ENCODE measurements at places on chromosomes 11 and 22.

GRCh38 chr22:23831781-23832180, 7.0 kb downstream of the DERL3 start:
- no peak for DNase-seq

GRCh38 chr22:20146777-20147176, 4.1 kb downstream of the CCDC188 start:
- DNase-seq: no peak

DNA sequence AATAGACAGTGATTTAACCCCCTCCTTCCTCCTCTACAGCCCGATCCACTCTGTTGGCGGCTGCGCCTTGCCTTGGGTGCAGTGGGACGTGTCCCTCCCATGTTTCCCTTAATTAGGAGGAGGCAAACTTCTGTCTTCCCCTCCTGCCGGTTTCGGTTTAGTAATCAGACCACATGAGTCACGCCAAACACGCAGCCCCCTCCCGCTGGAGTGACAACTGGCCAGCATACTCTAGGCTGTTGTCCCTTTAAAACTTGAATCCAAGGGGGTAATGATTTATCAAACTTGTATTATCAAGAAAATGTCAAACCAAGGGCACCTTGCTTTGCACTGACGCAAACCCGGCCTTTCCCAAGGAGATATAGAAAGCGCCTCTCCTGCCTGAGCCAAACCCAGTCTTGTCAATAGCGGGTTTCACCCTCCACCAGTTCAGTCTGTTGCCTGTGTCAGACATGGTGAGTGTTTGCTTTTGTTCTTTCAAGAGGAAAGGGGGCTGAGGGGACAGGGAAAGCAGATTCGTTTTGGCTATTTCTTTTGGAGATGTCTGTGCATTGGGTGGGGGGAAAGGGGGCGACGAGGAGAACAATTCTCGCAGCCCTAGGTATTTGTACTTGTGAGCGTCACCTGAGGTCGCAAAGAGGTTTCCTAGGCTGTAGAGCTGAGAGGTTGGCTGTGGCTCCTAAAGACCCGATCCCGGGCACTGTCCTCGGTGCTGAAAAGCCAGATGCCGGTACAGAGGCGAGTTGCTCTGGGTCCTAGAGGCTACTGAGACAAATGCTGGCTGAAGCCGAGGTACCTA, at the start of gene SLC6A5:
SLC6A5 (plus strand) TSS at position 388 of the 799 bp plus-strand sequence; CDS start at position 453, 65 bp downstream.
- no peak for DNase-seq

DNA sequence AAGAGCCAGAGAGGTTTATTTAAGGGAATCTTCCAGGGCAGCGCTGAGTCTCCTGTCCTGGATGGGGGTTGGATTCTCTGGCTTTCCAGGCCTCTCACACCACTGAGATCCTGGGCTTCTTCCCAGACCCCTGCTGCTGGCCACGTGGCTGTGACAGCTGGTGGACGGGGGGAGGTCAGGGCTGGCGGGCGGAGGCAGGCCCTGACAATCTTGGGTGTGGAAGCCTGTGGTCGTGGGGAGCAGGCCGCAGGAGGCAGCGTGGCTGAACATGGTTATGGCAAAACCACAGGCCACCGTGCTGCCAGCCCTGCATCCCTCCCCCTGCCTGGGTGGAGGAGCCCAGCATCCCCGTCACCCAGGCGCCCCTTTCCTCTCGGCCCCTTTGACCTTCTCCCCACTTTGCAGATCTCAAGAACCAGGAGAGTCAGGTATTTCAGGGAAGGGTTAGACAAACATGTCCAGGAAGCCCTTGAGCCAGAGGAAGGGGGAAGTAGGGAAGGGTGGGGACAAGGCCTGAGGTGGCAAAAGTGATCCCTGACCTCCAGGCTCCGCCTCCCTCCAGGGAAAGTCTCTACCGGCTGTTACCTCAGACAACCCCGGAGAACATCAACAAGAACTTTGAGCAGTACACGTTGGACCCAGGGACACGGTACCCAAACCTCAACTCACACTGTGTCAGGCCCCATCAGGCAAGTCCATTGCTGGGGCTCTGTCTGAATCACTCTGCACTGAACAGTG, 111.8 kb downstream of the MICAL2 start:
- no peak for DNase-seq

DNA sequence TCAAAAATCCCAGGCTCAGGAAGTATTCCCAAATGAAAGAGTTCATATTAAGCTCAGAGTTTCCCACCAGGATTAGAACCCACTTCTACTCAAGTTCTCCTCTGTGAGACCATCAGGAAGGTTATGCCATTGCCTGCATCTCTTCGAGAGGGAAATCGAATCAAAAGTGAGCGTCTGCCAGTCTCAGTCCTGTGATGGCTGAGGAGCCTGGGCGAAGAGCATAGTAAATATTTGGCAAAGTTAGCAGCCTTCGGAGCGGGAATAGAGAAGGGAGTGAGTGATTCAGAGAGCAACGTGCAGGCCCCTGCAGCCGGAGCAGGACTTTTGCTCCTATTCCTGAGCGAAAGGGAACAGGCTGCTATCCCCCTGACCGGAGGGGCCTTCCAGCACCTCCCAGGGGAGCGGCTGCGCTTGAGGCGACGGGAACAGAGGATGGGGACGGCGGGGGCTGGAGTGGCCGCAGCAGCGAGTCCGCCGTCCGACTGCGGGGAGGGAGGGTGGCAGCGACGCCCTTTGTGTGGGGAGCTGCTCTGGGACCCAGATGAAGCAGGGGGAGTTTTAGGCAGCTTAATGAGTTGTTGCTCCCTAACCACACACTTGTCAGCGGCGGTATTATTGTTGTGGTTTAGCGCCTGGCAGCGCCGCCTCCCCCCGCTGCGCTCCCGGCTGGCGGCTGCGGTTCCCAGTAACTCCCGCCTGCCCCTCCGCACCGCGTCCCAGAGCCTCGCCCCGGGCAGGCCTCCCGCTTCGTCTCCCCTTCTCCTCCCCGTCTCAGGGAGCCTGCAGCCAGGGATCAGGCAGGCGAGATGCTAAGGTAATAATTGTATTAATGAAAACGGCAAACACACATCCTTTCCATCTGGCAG, 21.7 kb upstream of the NRGN start:
- no peak for DNase-seq

DNA sequence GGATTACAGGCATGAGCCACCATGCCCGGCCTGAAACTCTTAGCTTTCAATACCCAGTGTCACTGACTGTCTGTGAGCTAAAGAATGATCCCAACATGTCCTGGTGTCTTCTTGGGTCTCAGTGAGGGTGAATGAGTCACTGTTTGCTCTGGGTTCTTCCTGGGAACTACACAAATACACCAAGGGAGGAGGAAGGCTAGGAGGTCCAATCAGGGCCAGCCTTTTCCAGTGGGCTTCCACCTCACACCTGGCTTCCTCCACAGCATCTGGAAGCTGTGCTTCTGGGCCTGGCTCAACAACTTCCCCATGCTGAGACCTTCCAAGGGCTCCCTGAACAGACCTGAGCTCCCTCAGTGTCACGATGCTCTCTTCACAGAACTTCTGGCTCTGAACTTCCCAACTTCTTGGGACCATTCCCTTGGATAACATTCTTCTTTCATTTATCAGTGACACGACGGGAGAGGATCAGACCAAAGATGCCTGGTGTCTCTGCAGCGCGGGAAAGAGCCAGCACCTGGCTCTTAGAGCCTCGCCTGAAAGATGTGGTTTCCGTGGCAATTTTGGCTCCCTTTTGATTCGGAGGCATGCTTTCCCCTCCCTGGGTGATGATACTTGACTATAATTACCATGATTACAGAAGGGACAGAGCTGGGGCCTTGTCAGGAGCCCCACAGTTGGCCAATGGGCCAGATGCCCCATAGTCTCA, 22.3 kb upstream of the CHRM4 start:
- no peak for DNase-seq

DNA sequence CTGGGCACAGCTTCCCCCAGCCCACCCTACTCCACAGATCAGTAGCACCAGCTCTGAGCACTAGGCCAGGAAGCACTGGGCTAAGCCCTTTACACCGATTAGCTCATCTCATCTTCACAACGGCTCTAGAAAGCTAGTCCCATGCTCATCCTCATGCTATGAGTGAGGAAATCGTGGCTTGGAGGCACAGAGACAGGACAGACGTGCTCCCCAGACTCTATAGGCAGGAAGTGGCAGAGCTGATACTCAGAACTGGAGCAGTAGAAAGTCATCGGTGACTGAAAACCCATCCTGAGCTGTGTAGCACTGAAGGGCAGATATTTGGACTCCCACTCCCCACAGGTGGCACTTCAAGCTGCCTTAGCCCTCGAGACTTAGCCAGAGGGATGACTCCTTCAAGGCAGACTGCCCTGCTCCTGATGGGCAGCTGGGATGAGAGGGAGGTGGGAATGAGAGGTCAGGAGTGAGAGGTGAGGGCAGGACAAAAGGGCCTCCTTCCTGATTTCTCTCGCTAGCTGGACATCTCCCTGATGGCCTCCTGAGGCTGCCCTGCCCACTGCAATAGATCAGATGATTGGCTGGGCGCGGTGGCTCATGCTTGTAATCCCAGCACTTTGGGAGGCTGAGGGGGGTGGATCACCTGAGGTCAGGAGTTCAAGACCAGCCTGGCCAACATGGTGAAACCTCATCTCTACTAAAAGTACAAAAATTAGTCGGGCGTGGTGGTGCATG, 9.7 kb downstream of the CD5 start:
- no peak for DNase-seq

GRCh38 chr11:61362542-61362875, 335 bp downstream of the TMEM138 start:
- DNase-seq: no peak

DNA sequence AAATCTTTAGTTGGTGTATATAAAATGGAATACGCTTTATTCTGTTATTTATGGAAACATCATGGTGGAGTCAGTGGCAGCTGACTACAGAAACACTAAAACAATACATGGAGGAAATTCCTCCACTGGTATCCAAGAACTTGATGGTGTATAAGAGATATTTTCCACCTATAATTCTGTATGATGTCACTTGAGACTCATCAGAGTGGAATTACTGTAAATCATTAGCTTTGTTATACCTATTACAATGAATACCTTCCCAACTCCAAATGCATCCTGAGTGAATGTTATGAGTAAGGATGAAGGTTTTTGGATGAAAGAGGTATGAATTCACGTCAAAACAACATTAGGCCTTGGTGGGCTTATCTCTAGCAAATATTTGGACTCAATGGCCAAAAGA, 258.5 kb upstream of the SORL1-AS1 start:
- DNase-seq: no peak

GRCh38 chr22:49198705-49199084, 629.0 kb downstream of the BRD1 start:
- no peak for DNase-seq

DNA sequence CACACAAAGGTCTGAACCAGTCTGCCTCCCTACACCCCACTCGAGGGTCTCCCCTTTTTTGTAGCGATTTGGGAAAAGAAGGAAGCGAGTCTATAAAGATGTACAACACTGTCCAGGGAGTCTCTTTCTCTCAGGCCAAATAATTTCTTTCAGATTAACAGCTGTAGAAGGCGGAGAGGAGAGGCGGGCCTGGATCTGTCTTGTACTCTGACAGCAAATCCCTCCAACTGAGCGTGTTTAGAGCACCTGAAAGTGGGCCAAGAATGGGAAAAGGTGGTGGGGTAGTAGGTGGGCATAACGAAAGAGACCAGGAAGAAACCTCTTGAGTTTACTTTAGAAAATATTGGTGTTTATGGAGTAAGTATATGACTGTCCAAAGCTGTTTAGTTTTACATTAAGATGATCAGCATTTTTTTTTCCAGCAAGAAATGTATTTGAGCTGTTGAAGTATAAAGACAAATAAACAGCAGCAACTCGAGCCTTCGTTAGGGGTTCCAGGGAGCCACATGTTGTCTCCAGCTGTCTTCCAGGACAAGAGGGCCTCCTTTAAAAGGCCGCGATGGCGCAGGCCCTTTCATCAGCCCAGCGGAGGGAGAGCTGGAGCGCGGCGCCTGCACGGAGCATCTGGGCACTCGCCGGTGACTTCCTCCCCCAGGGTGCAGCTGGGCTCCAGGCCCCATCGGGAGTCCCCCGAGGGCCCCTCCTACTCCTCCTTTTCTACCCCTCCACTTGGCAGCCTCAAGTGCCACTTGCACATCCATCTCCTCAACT, 34.9 kb downstream of the SCUBE1 start:
- DNase-seq: no peak

- no peak for DNase-seq
Observed at GRCh38 chr22:40058265-40058664, 63.5 kb downstream of the FAM83F start.

GRCh38 chr22:34210301-34210700, 290.0 kb upstream of the LARGE1 start:
- no peak for DNase-seq

- peak; percentile 16 for DNase-seq
Observed at GRCh38 chr11:112584672-112585071, 324.0 kb upstream of the PLET1 start.

- no peak for DNase-seq
Observed at GRCh38 chr11:66126808-66127555, 56.9 kb downstream of the PACS1 start.

DNA sequence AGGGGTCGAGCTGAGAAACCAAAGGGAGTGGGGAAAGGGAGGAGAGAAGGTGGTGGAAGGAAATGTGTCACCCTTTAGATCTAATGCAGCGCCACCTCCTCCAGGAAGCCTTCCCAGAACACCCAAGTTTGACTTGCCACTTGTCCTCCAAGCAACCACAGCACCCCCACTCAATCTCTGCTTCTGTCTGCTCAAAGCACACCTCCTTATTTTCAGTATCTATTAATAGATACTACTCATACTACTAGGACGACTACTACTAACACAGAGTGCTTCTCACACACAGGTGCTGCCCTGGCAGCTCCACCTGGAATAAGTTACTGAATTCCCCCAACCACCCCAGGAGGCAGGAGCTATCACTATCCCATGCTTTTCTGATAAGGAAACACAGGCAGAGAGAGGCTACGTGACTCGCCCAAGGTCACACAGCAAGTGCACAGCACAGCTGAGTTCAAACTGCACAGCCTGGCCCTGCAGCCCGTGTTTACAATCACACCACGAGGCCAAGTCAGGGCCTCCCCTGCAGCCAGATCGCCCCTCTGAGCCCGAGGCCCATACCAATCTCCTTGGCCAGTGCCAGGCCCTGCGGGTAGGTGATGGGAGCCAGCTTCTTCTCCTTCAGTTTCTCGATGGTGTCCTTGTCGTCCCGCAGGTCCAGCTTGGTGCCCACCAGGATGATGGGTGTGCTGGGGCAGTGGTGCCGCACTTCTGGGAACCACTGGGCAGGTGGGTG, 13.2 kb downstream of the RAC2 start:
- no peak for DNase-seq

GRCh38 chr11:12485328-12485727, 108.0 kb downstream of the PARVA start:
- no peak for DNase-seq

DNA sequence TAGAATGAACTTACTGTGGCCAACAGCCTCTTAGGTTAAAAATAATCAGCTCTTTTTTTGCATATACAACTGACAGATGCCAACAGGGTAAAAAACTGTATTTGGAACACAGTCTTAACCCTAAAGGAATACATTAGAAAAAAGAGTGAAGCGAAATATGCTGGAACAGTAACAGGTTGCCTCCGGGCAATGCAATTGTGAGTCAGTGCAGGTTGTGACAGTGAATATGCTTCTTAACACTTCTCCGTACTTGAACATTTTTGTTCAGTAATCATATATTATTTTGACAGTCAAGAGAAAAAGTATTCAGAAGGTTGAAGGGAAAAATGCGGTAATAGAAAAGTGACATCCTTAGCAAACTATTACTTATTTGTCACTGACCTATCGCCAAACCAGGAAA, 98.5 kb downstream of the DBX1 start:
- no peak for DNase-seq

- peak; percentile 5 for DNase-seq
Observed at GRCh38 chr11:70048279-70049024, 29.7 kb upstream of the ANO1 start.
